ENCODE measurements at places on chromosomes 6 and 20. TPM values are rescaled to one million over a fixed set of nuclear protein-coding genes. Genes with fewer than 3 reads are reported as not detected.
A peak's percentile ranks its signal among the peaks of the same experiment; 100 is the strongest.

The PTPN1 gene
- polyA plus RNA-seq, result 107 TPM

The SLC35D3 gene
- not detected for polyA plus RNA-seq

The XKR7 gene
- not detected for polyA plus RNA-seq

The KDM1B gene
- polyA plus RNA-seq, result 16.1 TPM

The XRN2 gene
- 45.0 TPM for polyA plus RNA-seq

The PNLDC1 gene
- polyA plus RNA-seq, result 0.13 TPM

The ELOVL2 gene
- polyA plus RNA-seq, result 0.57 TPM

The TINAG gene
- polyA plus RNA-seq, result 0.04 TPM

The CST9L gene
- not detected for polyA plus RNA-seq

The TLDC2 gene
- polyA plus RNA-seq, result 0.05 TPM

The TMEM217 gene
- 0.15 TPM for polyA plus RNA-seq

The CGA gene
- polyA plus RNA-seq, result 0.18 TPM

The PRSS16 gene
- not detected for polyA plus RNA-seq

The CTAGE9 gene
- not detected for polyA plus RNA-seq

- DNase-seq, result no peak
Observed at GRCh38 chr6:30590509-30590908, 19.3 kb downstream of the ABCF1 start.

GRCh38 chr6:22770054-22770453, 200.7 kb downstream of the HDGFL1 start:
- no peak for DNase-seq

DNA sequence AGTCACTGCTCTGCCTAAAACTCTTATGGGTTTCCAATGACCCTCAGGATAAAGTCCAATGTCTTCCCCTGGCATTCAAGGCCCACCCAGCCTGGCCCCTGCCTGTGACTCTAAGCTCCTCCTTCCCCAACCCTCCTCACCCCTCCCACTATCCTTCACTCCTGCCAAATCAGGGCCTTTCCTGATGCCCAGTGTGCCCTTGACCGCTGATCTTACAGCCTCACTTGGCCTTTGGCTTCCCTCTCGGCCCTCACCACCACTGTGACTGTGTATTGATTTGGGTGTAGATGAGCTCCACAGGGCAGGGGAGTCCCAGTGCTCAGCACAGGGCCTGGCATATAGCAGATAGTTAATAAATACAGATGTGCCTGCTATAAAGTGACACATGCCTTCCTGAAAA, 115.7 kb downstream of the TOX2 start:
- no peak for DNase-seq

DNA sequence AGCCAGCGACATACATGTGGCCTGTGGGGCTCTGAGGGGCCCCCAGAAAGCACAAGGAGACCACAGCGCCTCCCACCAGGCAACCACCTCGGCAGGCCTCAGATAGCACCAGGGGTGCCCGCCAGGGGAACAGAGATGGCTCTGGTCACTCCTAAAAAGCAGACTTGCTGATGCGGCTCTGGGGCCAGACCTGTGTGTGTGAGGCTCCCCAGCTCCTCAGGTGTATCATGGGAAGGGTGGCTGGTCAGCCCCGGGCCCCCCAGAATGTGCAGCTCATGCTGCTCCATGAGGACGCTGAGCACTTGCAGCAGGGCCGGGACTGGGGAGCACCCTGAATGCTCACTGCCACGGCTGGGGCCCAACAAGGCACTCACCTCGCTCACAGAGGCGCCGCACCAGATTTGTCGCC, 60.2 kb downstream of the PYGB start:
- no peak for DNase-seq

DNA sequence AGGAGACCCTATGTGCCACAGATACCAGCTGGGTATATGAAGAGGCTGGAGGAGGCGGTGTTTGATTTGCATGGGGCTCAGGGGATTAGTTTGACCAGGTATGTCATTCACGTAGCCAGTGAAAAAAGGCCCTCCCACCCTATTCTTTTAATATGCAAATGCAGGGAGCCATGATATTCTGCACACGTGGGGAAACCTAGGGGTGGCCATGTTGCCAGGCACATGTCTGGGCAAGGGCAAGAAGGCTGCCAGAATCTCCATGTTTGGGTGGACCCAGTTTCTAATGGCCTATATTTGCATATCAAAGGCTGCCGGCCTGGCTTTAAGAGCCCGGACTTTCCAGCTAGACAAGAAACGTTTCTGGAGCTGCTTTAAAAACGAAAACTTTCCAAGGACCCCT, 60.4 kb downstream of the SOX4 start:
- DNase-seq, result no peak

DNA sequence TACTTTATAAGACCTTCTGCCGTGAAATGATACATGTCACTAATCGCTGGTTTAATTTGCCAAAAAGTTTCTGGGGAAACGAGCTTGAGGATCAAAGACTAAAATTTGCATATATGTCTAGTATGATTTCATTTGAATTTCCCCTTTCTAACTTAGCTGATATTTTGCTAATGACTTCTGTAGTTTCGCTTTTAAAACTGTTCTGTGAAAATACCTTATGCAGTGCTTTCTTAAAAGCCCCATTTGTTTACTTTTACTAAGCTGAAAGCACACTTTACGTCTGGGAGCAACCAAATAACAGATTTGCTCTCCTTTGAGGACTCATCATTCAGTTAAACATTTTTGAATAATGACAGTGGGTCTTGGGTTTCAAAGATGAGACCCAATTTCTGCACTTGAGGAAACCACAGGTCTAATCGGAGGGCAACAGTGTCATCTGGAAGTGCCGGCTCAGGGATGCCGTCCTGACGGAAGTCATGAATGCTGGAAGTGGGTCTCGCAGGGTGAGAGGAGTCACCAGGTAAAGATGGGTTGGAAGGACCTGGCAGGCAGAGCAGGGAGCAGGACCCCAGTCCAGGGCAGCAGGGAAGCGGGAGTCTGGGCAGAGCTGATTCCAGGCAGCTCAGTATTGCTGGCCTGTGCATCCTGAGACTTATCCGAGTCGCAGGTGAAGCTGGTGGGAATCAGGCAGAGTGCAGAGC, 33.2 kb downstream of the PLEKHG1 start:
- DNase-seq, result no peak

- DNase-seq, result no peak
Observed at GRCh38 chr6:45702849-45703739, 312.6 kb downstream of the CLIC5 start.

DNA sequence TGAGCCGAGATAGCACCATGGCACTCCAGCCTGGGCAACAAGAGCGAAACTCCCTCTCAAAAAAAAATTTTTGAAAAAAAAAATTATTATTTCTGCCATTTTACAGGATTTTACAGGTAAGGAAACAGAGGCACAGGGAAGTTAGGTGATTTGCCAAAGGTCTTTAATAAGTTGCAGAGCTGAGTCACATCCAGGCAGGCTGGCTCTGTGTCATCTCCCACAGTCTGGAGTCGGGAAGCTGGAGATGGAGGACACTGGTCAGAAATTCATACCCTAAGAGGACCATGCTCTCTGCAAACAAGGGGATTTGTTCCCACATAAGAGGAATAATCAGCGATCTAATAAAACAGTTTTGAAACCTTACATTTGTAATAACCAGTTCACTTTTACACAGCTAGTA, 24.1 kb downstream of the HECA start:
- no peak for DNase-seq

GRCh38 chr20:32875673-32876072, 16.9 kb downstream of the EFCAB8 start:
- no peak for DNase-seq

GRCh38 chr20:24676353-24676977, 207.0 kb downstream of the SYNDIG1 start:
- no peak for DNase-seq

- no peak for DNase-seq
Observed at GRCh38 chr6:23681743-23682142, 444.3 kb upstream of the NRSN1 start.

DNA sequence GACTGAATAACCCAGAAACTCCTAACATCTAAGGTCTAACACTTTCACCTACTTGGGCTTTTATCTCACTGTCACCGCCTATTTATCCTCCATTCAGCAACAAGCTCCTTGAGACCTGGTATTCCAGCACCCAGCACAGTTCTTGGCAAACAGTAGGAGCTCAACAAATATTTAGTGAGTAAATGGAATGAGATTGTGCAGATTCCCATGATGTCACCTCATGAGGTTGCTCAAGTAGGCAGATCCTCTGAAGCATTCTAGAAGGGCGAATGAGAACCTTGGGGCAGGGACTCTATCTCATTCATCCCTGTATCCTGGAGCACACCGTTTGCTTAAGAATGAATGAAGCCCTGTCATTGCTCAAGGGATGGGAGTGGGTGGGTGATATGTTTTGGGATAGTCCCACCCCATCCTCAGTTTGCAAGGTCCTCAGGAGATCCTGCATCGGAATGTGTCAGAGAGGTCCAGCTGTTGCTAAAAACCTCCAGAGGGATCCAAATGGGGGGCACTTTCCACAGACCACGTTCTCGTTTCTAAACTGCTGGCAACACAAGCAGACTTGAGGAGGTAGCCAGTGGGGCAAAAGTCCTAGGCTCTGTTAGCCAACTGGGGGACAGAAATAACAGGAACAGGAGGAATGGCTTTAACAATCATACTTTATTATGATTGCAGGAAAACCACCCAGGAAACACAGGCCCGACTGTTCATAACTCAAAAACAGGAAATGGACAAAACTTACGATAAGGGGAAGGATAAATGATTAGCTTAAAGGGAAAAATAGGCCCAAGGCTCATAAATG, 42.0 kb downstream of the EDN1 start:
- DNase-seq, result no peak

GRCh38 chr20:63502671-63503172, 3.8 kb upstream of the EEF1A2 start:
- DNase-seq, result peak; percentile 56

DNA sequence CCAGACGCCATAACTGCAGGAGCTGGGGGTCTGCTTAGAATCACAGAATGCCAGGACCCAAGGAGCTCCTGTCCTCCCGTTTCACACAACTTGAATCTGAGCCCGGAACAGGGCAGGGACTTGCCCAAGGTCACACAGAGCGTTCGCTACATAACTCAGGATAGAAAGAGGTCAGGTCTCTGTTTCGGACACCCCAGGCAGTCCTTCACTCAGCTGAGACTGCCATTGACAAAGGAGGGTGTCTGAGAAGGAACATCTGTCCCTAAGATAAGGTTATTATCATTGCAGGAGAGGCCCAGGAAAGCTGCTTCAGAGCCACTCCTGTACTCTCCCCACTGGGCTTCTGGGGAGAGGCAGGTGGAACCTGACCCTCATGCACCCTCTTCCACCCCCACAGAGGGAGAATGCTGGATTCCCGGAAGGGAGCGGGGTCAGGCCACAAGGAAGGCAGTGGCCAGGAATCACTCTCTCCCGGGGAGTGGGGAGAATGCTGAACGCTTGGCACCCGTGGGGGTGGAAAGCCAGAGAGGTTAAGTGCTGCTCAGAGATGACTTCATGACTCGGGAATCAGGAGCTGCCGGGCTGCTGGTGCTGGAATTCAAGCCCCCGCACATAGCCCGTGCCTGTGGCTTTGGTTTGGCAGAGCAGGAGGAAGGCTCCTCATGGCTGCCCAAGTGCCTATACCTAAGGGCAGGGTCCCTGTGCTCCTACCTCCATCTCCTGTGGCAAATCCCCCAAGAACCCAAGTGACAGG, 10.7 kb downstream of the SDC4 start:
- peak; percentile 67 for DNase-seq

GRCh38 chr6:142945049-142945445, at the start of gene HIVEP2:
HIVEP2 (minus strand) TSS chr6:142945176; CDS start chr6:142774738, 170,438 bp downstream.
- DNase-seq, result peak; percentile 88

GRCh38 chr6:1251198-1252155, 60.4 kb upstream of the FOXQ1 start:
- DNase-seq, result no peak

- no peak for DNase-seq
Observed at GRCh38 chr6:99350573-99350972, 1.1 kb upstream of the FAXC start.

- DNase-seq, result no peak
Observed at GRCh38 chr20:23112595-23112994, 26.5 kb upstream of the CD93 start.

GRCh38 chr6:56683882-56684281, 41.2 kb upstream of the DST start:
- DNase-seq, result no peak

- no peak for DNase-seq
Observed at GRCh38 chr6:49563006-49563886, 12.8 kb downstream of the C6orf141 start.

DNA sequence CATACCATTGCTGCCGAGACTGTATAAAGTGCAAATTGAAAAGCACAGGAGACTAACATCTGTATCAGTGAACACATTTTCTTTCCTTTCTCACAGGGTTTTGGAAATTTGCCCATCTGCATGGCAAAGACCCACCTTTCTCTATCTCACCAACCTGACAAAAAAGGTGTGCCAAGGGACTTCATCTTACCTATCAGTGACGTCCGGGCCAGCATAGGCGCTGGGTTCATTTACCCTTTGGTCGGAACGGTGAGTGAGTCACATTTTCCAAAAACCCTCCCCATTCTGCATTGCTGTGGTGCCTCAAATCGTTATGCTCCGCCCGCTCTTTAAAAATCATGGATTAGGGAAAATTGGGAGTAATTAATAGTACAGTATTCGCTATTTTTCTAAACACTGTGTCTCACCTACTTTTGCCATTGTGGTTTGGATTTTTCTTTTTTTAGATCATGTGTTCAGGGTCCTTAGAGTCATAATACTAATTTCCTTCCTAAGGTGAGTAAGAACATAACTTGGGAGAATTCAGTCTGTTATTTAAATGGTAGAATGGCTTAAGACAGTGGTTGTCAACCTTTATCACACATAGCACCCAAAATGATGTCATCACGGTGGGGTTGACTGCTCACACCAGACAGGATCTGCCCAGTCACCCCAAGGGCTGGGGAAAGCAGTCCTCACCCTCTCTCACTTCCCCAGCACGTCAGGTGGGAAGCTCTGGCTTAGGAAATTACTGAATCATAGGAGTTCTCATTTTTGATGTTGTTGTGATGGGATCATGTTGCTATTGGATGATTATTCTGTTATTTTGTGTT, 171.6 kb downstream of the MTHFD1L start:
- DNase-seq, result no peak

GRCh38 chr6:3081960-3082359, 13.7 kb downstream of the RIPK1 start:
- no peak for DNase-seq

GRCh38 chr20:35571555-35571954, 29.7 kb downstream of the ERGIC3 start:
- DNase-seq, result no peak

DNA sequence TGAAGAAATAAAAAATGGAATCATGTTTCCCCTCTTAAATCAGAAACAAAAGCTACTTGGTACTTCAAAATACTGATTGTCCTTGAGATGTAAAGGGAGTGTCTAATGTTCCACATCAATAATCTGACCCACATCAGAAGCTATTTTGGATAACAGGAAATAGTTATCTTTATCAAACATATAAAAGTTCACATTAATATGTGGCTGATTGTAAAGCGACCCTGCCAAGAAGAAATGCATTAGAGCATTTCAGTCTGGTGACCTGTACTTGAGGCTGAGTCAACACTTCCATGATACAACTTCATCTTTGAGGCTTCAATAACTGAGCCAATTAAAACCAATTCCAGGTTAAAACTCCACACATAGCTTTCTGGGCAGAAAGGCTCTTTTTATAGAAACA, 31.8 kb downstream of the SYNE1 start:
- DNase-seq, result no peak
